Endothelial cell (in vitro differentiated cells): ENCODE measurements at places on chromosomes 2 and 18.

GRCh38 chr2:43609290-43609918 is 13.6 kb upstream of the THADA start:
- peak; percentile 57 for DNase-seq

GRCh38 chr2:16522031-16522831 is 143.4 kb downstream of the CYRIA start:
- no peak for DNase-seq

DNA sequence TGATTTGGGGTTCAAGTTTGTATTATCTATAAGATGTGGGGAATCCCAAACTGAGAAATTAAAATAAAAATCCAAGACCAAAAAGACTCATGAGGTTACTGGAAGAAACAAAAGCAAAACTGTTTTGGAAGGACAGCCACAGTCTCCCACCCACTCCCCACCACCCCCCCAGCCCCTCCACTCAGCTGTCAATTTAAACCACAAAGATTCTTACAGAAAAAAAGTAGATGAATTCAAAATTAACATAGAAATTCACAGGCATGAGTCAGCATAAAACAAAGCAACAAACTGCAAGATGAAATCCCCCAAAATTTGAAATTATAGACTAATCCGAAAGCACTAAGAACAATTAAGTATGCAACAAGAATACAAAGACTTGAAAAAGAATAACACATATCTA is 12.1 kb downstream of the MAP4K3 start:
- no peak for DNase-seq

GRCh38 chr2:179802051-179802882 is 59.1 kb downstream of the ZNF385B start:
- no peak for DNase-seq

DNA sequence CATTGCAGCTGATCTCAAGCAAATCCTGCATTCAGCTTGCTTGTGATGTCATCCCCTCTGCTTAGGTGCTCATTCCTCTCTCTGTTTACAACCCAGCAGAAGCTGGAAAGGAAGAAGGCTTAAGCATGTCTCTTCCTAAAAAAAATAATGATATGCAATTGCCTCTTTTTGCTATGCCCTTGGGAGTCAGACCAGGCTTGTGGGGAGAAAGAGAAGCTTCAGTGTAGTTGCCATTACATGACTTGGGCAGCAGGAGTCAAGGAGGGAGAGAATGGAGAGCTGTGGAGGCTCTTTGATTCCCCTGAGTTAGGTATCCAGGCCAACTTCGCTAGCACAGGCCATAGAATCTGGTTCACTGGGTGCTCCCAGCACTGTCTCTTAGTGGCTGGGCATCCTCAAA is 101.1 kb downstream of the MAPK4 start:
- DNase-seq, result no peak

- no peak for DNase-seq
Measured at GRCh38 chr2:236935631-236936445, 149.9 kb upstream of the COPS8 start.

DNA sequence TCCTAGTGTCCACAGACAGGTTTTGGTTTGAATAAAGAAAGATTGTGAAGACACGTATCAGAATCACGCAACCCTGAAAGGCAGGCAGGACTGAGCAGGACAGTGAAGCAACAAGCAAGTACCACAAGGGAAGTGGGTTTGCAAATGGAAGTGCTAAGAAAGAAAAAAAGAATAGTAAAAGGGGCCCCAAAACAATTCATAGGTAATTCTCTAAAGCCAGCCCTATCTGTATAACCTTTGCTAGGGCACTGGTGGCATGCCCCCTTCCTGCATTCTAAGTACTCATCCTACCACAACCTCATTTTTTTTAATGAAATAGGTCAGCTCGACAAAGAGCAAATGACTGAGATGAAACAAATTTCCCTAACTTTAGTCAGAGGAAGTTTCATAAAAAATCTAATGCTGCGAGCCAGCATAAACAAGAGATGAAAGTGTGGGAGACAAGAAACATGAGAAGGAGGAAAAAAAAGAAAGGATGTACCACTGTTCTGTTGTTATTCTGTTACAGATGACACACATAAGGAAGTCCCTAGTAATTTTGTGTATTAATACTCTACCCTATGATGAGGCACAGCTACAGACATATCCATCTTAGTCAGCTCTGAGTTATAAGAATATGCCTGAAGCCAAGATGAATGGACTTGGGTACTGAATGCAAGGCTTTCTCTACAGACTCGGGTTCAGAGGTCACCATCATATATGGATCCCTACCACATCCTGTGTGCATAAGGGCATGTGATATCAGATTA is 32.2 kb downstream of the IKZF2 start:
- DNase-seq, result no peak

DNA sequence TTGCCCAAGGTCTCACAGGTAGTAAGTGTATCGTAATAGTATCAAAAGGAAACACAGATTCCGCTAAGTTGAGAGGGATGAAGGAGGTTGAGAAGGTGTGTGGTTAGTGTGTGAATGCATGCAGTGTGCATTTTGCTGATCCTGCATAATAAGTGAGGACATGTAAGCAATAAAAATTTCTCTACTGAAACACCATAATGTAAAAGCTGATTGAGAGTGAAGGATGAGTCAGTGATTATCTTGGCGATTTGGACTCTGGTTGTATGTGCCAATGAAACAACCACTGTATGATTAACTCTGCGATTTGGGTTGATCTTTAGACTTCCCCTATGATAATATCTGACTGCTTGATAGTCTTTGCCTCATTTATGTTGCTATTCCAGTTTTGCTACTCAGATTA is 16.7 kb upstream of the ADGRF3 start:
- DNase-seq, result no peak

DNA sequence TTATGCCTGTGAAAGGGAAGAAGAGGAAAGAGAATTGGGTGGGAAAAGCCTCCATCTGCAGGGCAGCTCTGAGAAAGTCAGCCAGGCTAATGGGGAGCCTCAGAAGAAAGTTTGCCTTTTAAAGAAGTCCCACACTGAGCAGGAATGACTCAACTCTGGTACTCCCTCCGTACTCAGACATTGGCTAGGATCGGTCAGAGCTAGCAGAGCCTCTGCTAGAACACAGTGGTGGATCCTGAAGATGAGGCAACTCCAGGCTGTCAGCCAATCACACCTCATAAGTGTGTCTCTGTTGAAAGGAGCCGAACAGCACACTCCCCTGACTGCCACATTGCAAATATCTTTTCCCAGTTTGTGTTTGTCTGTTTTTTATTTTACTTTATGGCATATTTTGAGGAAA is 96.9 kb downstream of the HNRNPLL start:
- DNase-seq, result no peak

DNA sequence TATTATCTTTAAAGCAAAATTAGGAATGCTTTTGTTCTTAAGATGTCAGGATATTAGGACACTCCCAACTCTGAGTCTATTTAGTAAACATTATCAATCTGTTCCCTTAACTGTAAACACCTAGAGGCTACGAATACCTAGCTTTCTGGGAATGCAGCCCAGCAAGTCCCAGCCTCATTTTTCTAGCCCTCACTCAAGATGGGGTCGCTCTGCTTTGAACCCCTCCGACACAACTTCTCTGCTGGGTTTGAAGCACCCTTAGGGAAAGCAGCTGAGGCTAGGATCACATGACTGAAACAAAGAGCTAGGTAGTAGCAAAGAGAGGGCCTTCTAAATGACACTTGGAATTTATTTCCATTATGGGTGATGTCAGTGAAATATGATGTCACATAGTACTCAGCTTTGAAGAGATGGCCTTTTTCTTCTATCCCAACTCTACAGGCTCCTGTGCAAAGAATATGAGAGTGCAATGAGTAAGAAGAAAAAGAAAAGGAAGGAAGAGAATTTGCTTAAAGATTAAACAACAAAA is 114.7 kb downstream of the CSRNP3 start:
- no peak for DNase-seq

DNA sequence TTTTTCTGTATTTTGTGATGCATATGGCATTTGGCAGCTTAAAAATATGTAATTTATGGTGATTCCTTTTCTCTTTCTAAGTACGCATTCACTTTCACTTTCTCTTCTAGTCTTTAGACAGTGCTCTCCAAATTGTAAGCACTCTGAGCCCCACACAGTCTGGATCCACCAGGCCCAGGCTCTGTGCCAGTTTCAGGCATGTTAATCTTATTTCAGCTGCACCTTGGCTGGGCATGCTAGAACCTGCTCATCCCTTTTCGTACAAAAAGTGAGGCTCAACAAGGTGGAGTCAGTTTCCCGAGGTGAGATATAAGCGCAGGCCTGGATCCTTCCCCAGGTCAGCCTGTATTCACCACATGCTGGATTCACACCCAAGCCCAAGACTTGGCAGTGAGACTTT is 203.9 kb downstream of the MTX2 start:
- DNase-seq, result no peak

DNA sequence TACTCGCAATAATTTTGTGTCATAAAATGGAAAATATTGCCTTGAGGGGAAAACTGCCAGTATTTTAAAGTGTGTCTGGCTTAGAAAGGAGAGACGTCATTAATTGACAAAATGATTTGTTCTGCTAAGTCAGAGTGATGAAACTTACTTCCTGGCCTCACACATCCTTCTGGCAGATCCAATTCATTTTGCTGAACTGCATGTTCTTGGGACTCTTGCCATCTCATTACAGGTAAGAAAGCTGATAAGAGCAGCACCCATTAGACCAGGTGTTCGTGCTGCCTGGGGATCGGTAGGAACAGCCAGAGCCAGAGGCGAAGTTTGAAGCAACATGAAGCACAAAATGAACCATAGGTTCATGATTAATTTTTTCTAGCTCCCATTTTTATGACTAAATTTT is 38.0 kb downstream of the KCNE4 start:
- DNase-seq, result no peak

DNA sequence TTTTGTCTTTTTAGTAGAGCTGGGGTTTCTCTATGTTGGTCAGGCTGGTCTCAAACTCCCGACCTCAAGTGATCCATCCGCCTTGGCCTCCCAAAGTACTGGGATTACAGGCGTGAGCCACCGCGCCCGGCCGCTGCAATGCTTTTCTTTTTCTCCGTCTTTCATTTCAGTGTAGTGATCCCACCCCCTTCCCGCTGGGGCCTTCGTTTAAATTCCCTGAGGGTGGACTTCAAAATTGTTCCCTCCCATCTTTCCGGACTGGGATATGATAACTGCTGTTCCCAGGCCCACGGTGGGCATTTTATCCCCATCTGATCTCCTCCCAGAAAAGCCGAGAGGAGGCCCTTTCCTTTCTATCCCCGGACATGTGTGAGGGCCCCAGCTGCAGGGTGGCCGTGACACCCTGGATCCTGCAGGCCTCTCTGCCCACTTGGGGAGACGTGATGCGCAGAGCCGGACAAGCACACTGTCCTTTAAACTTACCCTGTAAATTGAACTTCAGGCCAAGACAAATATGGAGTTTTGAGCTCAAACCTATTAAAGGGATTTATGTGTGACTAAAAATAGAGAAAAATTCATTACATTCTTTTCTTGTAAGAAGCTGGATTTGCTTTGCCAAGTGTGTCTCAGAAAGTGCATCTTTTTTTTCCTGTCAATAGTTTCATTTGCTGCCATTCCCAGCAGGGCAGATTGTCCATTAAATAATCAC is 54.5 kb upstream of the AFF3 start:
- no peak for DNase-seq

- DNase-seq, result no peak
Measured at GRCh38 chr2:144455987-144456386, 63.9 kb downstream of the ZEB2 start.

DNA sequence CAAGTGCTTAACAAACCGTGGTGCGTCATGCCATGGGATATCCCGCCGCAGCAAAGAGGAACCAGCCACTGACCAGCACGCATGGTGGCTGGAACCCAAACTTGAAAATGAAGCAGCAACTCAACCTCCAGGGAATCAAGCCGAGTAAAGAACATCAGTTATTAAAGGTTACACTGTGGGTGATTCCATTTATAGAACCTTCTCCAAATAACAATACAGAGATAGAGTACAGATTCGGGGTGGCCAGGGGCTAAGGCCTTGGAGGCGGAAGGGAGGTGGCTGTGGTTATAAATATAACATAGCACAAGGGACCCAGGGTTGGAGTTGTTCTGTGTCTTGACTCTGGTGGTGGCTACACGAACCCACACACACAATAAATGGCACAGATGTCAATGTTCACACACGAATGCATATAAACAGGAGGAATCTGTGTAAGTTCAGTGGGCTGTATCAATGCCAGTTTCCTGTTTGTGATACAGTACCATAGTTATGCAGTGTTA is 123.1 kb downstream of the EIPR1 start:
- DNase-seq, result no peak

- peak; percentile 31 for DNase-seq
Measured at GRCh38 chr2:120883607-120884440, 148.2 kb downstream of the GLI2 start.

GRCh38 chr2:207565736-207566500 is 36.2 kb downstream of the CREB1 start:
- no peak for DNase-seq

- no peak for DNase-seq
Measured at GRCh38 chr2:54750040-54750439, 26.6 kb downstream of the EML6 start.

- no peak for DNase-seq
Measured at GRCh38 chr2:56133441-56133840, 50.3 kb upstream of the CCDC85A start.

- DNase-seq, result no peak
Measured at GRCh38 chr2:78245394-78246135, 723.4 kb upstream of the LRRTM4 start.

DNA sequence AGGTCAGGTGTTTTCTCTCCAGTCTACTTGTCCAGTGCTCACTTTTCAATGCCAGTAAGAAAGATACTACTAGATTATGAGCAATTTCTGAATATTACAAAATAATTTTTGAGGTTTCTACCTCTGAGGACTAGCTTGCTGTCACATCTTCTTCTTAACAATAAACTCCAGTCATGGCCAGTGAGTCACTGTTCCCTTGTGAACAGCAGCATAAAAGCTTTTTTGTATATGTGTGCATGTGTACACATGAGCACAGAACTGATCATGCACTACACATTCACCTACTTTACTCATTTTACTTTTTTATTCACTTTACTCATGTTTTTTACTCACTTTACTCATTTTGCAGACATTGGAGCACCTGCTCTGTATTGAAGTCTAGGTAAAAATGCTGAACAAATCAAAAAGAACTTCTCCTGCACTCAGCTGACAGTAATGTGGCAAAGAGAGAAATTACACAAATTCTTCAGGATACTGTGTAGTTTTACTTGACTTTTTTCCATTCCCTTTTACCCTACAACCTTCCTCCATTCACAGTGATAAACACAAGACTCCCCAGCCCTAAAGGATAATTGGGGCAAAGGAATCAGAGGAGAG is 28.0 kb downstream of the ST6GAL2 start:
- no peak for DNase-seq

DNA sequence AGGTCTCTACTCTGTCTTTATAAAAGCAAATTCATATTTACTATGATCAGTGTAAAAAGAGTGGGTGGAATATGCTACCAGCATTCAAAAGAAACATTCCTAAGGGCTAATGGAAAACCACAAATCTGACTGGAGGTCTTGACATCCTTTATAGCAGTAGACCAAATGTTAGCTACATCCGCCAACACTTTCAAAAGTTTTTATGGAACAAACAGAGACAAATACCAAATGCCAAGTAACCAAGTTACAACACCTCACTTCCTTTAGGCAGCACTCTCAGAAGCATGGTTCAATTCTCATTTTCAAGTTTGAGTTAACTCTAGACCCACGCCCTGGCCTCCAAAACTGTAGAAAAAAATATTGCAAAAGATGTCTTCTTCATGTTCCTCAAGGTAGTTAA is 78.3 kb upstream of the SETBP1 start:
- DNase-seq, result no peak
